ENCODE measurements at places on chromosomes 6 and 20.

- no peak for DNase-seq
Measured at GRCh38 chr6:6178795-6179194, 141.7 kb downstream of the F13A1 start.

GRCh38 chr6:108800427-108800864 lies 47.8 kb upstream of the ARMC2 start:
- no peak for DNase-seq

GRCh38 chr6:126620719-126621118 lies 280.8 kb downstream of the CENPW start:
- DNase-seq, result no peak

DNA sequence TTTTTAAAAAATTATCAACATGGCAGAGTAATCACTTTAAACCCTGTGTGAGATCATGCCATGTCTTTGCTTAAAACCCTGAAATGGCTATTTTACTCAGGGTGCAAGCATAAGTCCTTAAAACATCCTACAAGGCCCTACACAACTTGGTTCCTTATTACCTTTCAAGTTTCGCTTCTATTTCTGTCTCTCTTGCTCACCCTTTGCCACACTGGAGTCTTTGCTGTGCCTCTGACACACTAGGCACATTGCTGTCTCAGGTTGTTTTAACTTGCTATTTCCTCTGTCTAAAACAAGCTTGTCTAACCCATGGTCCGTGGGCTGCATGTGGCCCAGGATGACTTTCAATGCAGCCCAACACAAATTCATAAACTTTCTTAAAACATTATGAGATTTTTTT lies 55.6 kb downstream of the KIAA0408 start:
- no peak for DNase-seq

GRCh38 chr6:140684776-140685550 lies 1310.5 kb upstream of the CITED2 start:
- no peak for DNase-seq

DNA sequence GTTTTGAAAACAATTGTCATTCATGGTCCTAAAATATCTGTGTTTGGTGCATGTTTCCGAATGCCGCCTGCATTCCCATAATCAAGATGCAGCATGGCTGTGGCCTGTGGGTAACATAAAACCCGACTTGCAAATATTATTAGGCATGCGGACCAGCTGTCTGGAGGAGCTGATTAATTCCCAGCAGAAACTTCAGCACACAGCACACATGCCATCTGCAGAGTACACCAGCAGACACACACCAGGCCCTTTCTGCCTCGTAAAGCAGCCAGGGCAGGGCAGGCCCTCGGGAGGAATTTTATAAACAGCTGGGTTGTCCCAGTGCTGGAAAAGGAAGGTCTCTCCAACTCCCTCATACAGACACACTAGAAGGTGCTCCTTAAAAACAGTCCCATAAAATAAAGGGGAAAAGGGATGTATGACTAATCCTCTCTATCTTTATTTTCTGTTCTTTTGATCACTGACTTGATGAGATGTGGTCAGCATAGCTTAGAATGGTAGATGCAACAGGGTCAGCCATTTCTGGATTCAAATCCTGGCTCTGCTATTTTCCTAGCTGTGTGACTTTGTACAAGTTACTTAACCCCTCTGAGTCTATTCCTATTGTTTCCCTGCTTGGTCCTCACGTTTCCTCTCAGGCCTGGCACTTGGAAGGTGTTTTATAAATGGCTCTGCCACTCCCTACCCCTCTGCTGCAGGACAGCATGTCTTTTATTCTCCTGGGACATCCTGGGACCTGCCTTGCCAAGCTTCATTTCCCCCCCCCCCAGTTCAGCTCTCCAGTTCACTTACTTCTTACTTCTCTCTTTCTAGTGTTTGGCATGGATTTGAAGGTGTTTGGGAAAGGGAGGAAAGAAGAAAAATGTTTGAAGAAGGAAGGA lies 85.9 kb upstream of the TRAF3IP2 start:
- DNase-seq, result no peak

DNA sequence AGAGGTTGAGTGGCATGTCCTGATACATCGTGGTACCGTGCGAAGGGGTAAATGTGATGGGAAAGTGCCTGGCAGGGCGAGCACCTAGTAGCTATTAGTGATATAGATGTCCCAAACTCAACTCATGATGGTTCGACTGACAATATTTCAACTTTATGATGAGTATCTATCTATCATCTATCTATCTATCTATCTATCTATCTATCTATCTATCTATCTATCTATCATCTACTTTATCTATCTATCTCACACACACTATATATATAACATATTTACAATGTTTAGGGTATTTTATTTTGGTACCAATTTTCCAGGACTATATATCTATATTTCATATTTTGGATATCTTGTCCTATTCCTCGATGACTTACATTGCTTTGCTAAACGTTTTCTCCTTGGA lies 5.5 kb downstream of the BCAS1 start:
- no peak for DNase-seq

DNA sequence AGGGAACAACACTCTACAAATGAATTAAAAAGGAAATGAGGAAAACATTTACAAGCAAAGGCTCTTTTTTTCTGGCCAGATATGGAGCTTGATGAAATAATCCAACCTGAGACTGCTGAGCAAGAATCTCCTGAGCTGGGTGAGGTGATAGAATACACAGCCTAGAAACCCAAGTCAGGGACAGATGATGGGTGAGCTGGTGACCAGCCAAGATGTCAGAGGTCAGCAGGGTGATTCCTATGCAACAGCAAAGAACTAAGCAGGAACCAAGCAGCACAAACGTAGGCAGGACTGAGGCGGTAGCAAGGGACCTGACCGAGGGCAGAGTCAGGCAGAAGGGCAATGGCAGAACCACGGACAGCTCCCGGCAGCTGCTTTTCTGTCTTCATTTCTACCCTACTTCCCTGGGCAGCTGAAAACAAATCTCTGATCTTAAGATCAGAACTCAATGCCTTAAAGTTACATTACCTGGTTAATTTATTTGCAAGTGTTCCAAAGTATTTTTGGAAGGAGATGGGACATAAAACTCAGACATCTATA lies 75.1 kb downstream of the CDC40 start:
- DNase-seq, result no peak

DNA sequence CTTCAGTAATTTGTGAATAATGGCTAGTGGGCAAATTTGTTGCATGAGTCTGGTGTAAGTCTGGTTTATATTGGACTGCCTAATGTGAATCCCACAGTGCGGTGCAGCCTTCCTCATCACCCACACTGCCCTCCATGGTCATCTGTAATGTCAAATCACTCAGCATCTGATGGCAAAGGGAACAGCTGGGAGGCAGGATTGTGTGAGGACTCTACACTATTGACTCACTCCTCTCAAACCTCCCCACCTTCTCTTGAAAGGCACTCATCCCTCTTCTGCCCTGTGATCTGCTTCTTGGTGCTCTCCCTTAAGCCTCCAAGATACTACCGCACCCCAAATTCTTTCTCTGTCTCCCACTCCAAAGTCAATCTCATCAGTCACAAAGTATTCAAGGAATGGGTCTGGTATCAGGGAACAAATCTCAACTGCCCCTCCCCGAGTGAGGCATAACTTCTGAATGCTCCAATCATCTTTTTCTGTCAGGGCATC lies 146.0 kb upstream of the BEND6 start:
- no peak for DNase-seq

DNA sequence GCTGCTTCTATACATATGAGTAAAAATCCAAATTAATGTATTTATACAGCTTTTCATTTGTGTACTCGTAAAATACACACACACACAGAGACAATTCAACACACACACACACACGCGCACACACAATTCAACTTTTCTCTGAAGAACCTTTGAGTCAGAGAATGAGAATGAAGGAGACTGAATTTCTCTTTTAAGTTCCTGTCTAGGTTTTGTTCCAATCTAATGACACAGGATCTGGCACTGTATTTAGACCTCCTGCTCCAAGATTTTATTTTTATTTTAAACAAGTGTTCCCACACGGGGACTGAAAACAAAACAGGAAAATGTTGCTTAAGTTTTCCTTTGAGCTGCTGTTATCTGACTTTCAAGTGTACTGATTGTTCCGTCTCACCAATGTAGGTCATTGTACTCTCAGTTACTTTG lies 250.8 kb downstream of the LAMA2 start:
- no peak for DNase-seq

- DNase-seq, result no peak
Measured at GRCh38 chr6:63856271-63856670, 220.7 kb downstream of the PHF3 start.

- peak; percentile 34 for DNase-seq
Measured at GRCh38 chr6:164927288-164928056, 381.9 kb downstream of the C6orf118 start.

GRCh38 chr6:141110481-141110880 lies 1022.2 kb upstream of the GJE1 start:
- no peak for DNase-seq

GRCh38 chr6:148943451-148943850 lies 196.6 kb downstream of the UST start:
- no peak for DNase-seq

DNA sequence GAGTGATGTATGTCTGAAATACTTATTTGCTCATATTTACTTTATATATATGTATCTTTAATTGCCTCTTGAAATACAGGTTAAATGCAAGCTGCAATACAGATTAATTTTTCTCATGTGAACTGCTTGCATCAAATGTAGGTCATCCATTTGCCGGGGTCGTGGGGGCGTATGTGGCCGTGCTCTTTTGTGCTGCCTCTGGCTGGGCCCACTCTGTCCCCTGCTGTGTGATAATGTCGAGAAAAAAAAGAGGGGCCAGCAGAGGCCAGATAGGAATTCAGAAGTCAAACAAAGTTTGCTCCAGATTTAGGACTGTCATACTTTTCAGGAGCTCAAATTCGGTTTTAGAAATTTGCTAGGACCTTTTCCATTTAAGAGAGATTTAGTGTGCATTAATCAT lies 459.6 kb upstream of the SOX4 start:
- DNase-seq, result no peak

DNA sequence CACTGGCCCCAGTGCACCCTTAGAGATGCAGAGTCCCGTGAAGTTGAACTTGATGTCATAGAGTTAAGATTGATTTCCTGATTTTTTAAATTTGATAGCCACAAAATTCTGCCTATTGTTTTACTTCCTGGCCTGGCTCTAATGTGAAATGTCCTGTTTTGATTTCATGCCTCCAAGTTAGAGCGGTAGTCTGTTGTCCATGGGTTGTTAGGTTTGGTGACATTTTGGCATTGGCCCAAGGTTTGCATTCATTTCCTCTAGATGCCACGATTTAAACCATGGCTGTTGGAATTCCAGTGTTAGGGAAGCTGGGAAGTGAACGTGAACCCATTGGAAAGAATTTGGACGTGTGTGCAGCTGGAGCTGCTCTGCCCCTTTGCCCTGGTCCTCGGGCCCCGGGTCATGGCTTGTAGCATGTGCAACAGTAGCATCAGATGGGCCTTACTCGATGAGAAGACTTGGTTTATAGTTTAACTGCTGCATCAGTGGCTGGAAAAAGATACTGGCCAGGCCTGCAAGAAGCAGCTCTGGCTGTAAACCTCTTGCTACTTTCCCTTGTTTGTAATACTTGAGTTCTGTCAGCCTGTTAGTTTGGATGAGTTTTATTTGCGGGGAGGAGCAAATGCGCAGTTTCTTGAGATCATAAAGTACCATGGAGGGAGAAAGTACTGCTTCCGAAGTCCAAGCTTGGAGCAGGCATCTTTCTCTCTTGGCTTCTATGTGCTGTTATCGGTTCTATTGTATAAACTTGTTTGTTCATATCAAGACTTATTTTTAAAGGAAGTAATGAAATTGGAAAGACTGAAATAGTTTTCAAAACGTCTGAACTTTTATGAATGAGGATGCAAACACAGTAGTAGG lies 121.4 kb upstream of the CLDN20 start:
- no peak for DNase-seq

DNA sequence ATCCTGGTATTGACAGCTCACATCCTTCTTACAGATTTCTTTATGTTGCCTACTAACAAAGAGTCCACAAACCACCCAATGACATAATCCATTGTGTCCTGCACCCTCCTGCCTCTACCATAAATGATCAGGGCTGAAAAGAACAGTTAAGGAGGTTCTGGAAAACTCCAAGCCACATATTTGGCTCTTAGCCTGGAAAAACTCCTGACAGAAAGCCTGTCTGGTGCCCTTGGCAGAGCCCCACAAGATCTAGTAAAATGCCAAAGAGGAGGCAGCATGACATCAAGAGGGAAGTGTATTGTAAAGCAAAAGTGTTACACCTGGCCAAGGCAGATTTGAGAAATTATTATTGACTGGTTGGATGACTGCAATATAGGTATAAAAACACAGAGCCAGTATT lies 126.4 kb upstream of the VGLL2 start:
- DNase-seq, result no peak

- no peak for DNase-seq
Measured at GRCh38 chr20:49446808-49447207, 35.7 kb downstream of the KCNB1 start.

DNA sequence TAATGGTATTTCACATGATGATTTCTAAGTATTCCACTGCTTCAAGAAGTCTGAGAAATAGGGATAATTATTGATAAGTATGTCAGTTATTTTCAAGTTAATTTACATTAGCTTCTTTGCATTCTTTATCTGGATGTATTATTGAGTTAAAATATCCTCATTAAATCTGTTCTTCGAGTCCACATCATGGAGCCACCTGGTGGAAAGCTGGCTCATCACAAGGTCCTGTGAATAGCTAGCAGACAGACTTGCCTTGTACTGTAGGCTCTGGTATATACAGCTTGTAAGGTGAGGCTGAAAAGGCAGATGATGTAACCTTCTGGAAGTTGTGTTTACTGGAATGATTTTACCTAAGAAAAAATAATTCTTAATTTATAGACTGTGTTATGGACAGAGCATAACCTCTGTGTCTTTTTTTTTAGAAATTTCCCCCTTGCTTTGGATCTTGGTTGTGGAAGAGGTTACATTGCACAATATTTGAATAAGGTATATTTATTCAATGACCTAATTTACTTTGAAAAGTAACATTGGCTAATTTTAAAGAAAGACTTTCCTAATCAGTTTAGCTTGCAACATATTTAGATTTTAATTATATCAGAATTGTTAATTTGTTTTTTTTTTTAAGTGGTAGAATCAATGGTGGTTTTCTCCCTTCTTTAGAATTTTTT lies 3.5 kb downstream of the NDUFAF5 start:
- DNase-seq, result peak; percentile 18

DNA sequence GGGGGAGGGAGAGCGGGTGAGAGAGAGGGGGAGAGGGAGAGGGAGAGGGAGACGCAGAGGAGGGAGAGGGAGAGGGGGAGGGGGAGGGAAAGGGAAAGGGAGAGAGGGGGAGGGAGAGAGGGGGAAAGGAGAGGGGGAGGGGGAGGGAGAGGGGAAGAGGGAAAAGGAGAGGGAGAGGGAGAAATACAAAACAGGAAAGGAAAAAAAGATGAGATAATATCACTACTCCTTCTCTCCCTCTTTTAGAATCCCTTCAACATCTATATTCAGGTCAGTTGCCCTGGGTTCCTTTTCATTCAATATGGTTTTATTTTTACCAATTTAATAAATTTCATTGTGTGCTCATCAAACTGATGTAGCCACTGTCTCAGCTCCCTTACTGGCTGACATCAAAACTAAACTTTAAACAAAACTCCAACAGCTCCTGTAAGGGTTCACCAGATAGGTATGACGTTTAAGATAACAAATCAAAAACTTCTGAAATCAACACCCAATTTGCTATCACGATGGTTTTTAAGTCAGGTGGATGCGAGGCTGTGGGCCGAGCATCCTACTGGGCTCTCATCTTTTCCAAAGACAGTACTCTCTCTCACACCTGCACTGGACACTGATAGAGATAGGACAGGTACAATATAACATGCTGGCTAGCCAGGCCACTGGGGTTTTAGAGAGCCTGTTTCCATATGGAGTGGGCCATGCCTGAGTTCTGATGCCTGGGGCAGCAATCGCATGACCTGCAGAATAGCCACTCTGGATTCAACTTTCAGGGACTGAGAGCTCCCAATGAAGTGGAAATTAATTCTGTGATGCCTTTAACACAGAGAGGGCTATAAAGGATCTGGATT lies 99.5 kb downstream of the FYN start:
- DNase-seq, result no peak

All from activated T-cell treated with anti-CD3 and anti-CD28 coated beads, Interleukin-2, amount 50 U/mL, for 4 hours (primary cell).